ENCODE measurements at places on chromosomes 6 and 20. TPM values are rescaled to one million over a fixed set of nuclear protein-coding genes. Genes with fewer than 3 reads are reported as not detected.
A peak's percentile ranks its signal among the peaks of the same experiment; 100 is the strongest.

NOX3 gene
- not detected for total RNA-seq

GRCh38 chr20:34385464-34385863 lies 22.4 kb downstream of the ITCH start:
- DNase-seq, result no peak

ZNF341 gene
- total RNA-seq, result 5.6 TPM

- no peak for DNase-seq
Measured at GRCh38 chr20:23042270-23042669, 7.2 kb downstream of the SSTR4 start.

GRCh38 chr20:23296841-23297701 lies 53.5 kb upstream of the NXT1 start:
- no peak for DNase-seq

- DNase-seq, result no peak
Measured at GRCh38 chr6:152428126-152428525, 209.0 kb downstream of the SYNE1 start.

DNA sequence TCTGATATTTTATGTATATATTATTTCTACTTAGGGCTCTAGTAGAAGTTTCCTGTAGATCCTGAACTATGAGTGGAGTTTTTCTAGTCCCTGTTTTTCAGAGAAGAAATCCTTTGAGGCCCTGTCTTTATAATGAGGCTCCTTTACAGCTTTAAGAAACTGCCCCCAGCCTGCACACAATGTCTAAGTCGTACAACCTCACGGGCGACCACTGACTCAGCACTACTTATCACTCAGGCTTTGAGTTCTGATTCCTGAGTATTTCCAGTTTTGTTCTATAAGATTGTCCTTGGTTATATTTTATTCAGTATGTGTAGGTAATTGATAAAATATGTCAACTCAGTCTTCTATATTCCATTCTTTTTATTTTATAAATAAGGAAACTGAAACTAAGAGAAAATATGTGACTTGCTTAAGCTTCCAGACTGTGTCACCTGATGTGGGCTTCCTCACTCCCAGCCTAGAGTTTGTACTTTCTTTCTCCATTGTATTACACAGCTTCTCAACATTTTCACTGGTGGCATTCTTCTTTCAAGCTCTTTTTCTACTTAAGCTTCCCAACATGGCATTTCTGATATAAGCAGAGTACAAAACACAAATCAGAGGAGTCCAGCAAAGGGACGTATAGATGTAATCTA lies 167.0 kb downstream of the TBX18 start:
- DNase-seq, result no peak

GHRH gene
- total RNA-seq, result not detected

DNA sequence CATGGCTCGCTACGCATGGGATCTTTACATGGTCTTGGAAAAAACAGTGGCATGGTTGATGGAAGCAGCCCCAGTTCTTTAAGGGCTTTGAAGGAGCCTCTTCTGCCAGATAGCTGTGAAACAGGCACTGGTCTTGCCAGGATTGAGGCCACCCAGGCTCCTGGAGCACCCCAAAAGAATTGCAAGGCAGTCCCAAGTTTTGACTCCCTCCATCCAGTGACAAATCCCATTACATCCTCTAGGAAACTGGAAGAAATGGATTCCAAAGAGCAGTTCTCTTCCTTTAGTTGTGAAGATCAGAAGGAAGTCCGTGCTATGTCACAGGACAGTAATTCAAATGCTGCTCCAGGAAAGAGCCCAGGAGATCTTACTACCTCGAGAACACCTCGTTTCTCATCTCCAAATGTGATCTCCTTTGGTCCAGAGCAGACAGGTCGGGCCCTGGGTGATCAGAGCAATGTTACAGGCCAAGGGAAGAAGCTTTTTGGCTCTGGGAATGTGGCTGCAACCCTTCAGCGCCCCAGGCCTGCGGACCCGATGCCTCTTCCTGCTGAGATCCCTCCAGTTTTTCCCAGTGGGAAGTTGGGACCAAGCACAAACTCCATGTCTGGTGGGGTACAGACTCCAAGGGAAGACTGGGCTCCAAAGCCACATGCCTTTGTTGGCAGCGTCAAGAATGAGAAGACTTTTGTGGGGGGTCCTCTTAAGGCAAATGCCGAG lies 78.2 kb downstream of the ASXL1 start:
- DNase-seq, result no peak

DNA sequence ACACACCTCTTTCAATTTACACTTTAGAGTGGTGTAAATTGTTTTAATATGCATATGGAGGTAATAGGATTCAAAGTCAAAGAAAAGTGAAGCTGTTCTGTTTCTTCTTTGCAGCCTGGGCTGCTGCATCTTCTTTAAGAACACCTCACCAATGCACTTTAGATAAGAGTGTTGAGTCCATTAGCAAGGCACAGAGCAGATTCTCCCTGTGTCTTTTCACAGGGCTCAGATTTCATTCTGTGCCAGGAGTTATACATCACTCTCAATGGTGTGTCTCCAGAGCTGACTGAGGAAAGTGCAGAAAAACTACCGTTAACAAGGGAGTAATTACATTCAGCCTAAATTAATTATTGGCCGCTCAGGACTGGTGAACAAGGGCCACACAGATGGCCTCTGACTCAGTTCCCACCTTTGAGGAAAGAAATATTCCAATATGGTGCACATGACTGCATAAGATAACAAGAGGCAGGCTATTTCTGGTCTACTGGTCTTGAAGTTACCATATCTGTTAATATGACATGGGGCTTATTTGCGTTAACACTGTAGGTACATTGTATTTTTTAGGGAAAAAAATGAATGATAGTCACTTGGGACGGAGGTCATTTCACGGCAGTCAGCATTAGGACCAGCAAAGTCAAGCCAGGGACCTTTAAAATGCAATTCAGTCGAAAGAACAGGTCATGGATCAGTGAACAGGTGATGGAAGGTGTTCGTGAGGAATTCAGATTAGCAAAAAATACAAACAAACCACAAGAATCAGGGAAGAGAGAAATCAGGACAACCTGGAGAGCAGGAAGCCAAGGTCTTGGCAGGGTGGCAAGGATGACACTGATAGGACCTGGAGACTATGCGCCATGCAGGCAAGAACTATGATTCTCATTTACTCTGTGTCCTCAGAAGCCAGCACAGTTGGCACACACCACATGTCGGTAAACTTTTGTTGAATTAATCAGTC lies 203.7 kb downstream of the TBX18 start:
- DNase-seq, result no peak

DNA sequence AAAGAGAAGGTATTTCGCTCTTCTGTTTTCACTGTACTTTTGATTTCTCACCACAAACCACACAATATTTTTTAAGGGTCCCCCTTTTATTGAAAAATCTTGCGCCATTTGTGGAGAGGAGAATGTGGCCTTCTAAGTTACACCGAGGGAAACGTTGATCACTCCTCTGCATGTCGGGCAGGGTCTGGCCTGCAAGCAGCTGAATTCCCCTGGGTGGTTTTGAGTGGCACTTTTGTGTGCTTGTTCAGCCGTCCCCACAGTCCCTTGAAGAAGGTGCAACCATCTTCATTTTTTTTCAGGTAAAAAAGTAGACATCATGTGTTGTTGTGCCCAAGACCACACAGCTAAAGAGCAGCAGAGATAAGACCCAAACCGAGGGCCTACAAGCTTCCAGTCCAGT lies 6.1 kb downstream of the GPR31 start:
- DNase-seq, result no peak

DNA sequence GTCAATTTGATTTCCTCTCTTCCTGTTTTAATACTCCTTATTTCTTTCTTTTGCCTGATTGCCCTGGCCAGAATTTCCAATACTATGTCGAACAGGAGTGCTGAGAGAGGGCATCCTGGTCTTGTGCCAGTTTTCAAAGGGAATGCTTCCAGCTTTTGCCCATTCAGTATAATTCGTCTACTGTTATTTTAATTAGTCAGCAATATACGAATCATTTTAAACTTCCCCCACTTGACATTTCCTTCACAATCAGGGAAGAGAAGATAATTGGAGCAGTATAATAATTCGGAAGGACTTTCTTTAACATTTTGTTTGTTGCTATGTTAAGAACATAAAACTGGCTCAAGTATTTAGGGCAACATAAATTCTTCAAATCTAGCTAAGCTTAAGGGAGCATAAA lies 860.3 kb upstream of the SLC35B3 start:
- DNase-seq, result no peak

DNA sequence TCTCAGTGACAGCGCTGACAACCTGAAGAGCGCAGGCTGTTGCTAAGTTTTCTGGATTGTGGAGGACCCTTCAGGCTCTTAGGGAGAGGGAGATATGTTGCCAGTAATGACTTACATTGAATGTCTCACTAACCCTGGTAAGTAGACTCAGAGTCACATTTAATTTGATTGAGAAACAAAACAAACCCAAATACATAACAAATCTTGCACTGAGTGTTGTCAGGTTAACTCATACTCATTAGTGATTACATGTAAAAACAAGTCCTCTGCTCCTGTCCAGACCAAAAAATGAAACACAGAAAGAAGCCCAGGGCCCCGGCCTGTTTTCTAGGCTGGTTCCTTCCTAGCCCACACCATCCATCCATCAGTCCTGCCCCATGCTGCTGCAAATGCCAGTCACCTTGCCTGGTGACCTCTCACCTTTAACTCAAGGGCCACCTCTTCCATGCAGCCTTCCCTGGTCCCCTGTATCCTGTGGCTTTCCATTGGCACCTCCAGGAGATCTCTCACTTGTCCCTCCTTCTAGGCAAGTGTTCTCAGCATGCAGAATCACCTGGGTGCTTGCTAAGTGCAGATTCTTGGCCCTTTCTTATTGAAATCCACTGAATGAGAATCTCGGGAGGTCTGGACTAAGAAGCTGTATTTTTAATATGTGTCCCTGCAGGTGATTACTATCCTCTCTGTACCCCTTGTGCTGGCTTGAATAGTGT lies 34.7 kb upstream of the ERVFRD-1 start:
- no peak for DNase-seq

- DNase-seq, result no peak
Measured at GRCh38 chr20:38311091-38311490, 7.1 kb downstream of the BPI start.

DNA sequence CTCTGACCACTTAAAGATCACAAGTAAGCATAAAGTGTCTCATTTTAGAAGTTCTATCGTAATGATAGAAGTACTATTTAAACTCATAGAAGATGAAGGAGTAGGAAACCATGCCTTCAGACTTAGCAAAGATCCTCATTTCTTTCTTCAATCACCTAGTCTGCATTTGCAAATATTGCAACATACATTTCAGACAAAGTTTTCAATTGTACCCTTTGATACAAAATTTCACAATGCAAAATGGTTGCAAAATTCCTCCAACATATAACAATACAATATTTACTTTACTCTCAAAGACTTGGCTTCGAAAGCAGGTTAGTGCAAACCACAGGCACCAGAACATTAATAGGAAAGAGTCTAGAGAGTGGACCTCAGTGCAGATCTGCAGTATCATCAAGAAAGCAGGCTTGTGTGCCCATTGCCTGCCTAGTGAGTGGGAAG lies 16.1 kb upstream of the ROS1 start:
- DNase-seq, result no peak

GRCh38 chr6:154548130-154548830 lies 37.8 kb upstream of the CNKSR3 start:
- DNase-seq, result peak; percentile 53

- DNase-seq, result peak; percentile 96
Measured at GRCh38 chr6:81752084-81752920, at the start of gene TENT5A. Gene TENT5A (minus strand): TSS chr6:81752681. CDS start chr6:81752141, 540 bp downstream.

- no peak for DNase-seq
Measured at GRCh38 chr6:56772737-56773184, 130.1 kb upstream of the DST start.

FILIP1 gene
- 17.4 TPM for total RNA-seq

GRCh38 chr20:25498280-25498606 lies 87.1 kb downstream of the NINL start:
- DNase-seq, result no peak

MDFI gene
- 10.6 TPM for total RNA-seq

PERP gene
- total RNA-seq, result 27.2 TPM

- DNase-seq, result no peak
Measured at GRCh38 chr20:11267131-11267761, 593.4 kb upstream of the JAG1 start.

- no peak for DNase-seq
Measured at GRCh38 chr6:37188962-37189510, 19.1 kb downstream of the PIM1 start.

MED23 gene
- 28.9 TPM for total RNA-seq

OR2J3 gene
- not detected for total RNA-seq

MYH7B gene
- 0.56 TPM for total RNA-seq

GRCh38 chr20:39025883-39026282 lies 63.7 kb downstream of the DHX35 start:
- no peak for DNase-seq

DNA sequence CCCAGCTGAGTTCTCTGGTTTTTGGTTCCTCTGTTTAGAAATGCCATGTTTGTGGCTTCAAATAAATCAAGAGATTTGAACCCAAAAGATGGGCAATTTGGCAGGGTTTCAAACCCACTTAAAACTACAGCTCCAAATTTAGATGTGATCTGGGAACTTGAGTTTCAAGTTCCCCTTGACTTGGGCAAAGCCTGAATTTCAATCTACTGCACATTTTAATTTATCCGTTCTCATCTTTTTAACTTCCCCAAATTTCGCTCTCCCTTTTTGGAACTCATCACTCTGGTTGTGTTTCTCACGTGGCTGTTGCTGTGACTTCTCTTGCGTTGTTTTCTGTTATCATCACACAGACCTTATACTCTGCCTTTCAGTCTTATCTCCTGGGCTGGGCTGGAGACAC lies 230.9 kb downstream of the CDC5L start:
- DNase-seq, result no peak

WFDC12 gene
- total RNA-seq, result 3.9 TPM

GRCh38 chr6:107080036-107080435 lies 35.3 kb downstream of the BEND3 start:
- no peak for DNase-seq

DNA sequence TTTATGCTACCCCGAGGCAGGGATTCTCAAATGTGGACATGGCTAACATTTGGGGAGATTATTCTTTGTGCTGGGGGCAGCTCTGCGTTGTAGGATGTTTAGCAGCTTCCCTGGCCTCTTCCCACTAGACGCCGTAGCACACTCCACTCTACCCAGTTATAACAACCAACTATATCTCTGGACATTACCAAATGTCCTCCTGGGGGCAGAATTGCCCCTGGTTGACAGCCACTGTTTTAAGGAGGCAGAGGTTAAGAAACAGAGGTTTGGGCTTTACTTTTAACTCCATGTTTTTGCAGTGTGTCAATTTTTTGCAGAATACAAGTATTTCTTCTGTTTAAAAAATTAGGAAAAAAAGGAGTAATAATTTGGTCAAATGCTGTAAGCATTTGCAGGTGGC lies 56.2 kb upstream of the BMP6 start:
- DNase-seq, result no peak

GRCh38 chr6:63930848-63931247 lies 295.2 kb downstream of the PHF3 start:
- no peak for DNase-seq

GRCh38 chr20:50272030-50272723 lies 81.5 kb downstream of the CEBPB start:
- peak; percentile 85 for DNase-seq

- DNase-seq, result no peak
Measured at GRCh38 chr20:13799974-13800373, 15.1 kb downstream of the NDUFAF5 start.

DNA sequence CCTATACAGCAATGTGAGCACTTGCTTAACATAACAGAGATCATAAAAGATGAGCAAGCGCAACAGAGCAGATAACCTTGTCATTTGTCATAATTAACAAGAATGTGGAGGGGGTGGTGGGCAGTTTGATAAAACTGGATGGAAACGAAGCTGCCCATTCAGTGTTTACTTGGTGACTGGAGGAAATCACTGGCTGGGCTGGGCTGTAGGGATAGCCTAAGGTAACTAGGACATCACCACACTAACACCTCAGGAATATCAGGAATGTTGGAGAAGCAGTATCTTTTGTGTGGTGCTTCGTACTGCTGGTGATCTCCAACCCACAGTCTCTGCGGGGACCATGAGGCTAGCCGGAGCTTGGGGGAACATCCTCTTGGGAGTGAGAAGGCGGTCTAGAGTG lies 218.4 kb downstream of the HIVEP2 start:
- no peak for DNase-seq
